ENCODE measurements at places on chromosomes 5 and 9. TPM values are rescaled to one million over a fixed set of nuclear protein-coding genes. Genes with fewer than 3 reads are reported as not detected.

Gene SLC4A9
- not detected for total RNA-seq

GRCh38 chr9:22285066-22285465 lies 161.6 kb upstream of the DMRTA1 start:
- H3K27me3 ChIP-seq: no peaks in the 10 kb centered on the region
- no peak overlapping the region for H3K27ac ChIP-seq
- no peak for DNase-seq
- no peaks in the 10 kb centered on the region for H3K36me3 ChIP-seq
- H3K4me3 ChIP-seq: no peak overlapping the region

Gene HTR4
- not detected for total RNA-seq

- H3K4me1 ChIP-seq: no peaks in the 10 kb centered on the region
- H3K4me3 ChIP-seq: no peak overlapping the region
- H3K36me3 ChIP-seq: no peaks in the 10 kb centered on the region
- DNase-seq: no peak
Measured at GRCh38 chr5:107381189-107381856, 289.4 kb downstream of the EFNA5 start.

GRCh38 chr5:149671544-149671943 lies 58.6 kb upstream of the PPARGC1B start:
- H3K27ac ChIP-seq: no peak overlapping the region
- H3K36me3 ChIP-seq: no peaks in the 10 kb centered on the region
- no peak for DNase-seq

Data from natural killer cell (primary cell).